ENCODE measurements at places on chromosomes 2 and 18.

DNA sequence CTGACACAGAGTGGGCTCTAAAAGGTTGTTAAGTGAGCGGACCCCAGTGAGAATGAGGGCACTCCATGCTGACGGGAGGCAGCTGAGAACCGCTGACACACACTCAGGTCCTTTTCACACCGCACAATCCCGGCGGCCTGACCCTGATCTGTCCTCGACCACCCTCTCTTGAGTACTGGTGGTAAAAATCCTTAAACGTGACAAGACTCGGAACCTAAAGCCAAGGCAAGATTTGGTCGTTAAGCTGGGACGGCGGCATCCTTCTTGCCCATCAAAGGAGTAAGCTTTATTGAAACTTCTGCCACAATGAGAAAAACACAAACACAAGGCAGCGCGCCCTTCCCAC, 569 bp downstream of the TMX3 start:
- DNase-seq: no peak

DNA sequence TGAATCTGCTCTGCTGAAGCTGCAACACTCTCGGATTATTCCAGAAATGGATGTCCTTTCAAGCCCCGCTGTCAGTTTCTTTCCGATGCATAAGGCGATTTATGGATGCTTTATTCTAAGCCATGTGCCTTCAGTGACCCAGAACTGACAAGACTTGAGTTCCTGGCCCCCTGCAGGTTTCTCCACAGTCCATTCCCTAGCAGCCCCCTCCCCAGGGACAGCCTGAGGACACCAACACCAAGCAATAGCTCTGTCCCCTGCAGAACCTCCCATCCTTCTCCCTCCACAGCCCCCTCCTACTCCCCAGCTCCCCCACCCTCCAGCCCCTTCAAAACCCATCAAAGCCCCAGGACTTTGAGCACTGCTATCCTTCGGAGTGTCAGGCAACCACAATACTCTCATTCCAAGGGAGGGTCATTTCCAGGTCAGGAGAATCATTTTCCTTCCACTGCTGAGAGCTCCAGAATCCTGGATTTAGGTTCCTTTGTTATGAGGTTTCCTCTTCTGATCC, 24.6 kb upstream of the SPP2 start:
- DNase-seq: no peak

GRCh38 chr2:187215532-187216240, 232.4 kb downstream of the CALCRL start:
- DNase-seq: no peak

DNA sequence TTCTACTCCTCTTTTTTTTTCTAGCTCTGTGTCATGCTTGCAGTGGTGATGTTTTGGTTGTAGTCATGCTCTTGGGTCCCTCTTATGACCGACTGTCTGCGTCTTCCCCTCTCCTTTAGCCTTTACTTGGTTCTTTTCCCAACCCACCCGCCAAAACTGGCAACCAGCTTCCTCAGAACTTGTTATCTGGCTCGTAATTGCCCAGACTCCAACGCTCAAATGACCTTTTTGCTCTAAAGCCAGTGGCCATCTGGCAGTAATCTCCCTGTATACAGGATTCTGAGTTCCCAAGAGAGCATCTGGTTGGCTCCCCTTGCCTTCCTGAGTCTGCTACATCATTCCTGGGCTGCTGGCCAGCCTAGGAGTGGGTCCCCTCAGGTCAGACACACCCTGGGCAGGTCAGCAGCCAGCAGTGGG, 147.2 kb downstream of the MGAT5 start:
- DNase-seq: no peak

- no peak for DNase-seq
Measured at GRCh38 chr2:29821591-29821990, 99.8 kb downstream of the ALK start.

DNA sequence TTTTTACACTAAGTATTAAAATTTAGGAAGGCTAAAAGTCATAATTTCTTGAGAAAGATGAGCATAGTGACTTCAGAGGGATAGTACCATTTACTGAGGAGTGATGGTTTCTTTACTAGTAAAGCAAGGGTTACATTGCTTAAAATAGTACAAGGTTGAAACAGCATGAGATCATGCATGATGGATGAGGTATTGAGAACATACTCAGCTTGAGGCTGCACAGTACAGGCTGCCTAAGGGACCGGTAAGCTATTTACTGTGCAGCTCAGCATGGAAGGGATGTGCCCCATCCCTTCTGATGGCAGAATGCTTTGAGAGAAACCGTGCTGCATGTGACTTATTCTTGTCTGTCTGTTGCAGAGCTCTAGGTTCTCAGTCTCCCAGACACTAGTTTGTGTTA, 122.1 kb downstream of the EML6 start:
- no peak for DNase-seq

DNA sequence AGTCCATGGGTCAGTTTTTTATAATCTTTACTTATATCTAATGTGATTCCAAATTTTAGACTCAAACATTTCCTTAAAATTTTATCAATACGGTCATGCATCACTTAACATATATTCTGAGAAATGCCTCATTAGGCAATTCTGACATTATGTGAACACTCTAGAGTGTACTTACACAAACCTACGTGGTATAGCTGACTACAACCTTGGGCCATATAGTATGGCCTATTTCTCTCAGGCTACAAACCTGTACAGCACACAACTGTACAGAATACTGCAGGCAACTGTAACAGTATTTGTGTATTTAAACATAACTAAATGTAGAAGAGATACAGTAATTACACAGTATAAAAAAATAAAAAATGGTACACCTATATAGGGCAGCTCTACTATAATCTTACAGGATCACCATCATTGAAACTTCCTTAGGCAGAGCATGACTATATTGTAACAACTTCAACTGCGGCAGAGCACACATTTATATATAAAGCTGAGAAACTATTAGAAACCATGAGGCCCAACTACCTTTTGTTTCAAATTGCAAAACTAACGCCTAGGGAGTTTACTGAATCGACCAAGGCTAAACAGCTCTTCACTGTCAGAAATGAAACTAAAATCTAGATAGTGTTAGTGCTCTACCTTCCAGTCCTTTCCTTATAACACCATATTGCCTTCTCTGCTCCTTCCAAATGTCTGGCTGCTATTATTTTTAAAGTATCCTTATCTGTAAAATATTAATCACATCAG, 6.9 kb downstream of the YES1 start:
- DNase-seq: no peak

GRCh38 chr2:172373766-172374165, 53.6 kb upstream of the ITGA6 start:
- no peak for DNase-seq

DNA sequence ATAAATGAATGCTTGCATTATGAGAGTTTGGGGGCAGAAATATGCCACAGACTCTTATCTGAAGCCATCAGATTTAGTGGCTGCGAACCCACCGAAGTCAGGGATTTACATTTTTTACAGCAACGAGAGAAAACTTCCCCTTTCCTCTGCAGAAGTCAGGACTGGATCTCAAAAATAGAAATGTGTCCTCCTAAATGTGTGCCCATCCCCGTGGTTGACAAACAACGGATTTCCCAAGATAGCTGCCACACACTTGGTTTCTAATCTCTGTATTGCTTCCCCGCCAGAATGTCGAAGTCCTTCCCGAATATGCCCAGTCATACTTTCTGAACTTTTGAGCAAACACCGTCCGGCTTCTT, 879 bp upstream of the ADAM23 start:
- no peak for DNase-seq

DNA sequence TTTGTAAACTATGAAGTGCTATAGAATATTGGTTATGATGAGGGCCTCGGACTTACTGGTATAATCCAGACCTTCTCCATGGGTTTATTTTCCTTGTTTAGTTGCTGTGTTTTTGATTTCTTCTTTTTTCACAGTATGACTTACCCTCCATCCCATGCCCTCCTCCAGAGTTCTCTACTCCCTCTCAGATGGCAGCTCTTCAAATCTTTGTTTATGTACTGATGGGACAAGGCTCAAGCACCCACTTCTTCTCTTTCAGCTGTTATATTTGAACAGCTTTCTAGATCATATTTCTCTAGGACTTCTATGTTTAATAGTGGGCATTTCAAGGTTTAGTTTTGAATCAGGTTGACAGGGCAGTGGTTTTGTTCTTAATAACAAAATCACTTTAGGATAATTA, 43.9 kb downstream of the CLIP4 start:
- DNase-seq: no peak

GRCh38 chr2:196182439-196183171, 11.2 kb upstream of the STK17B start:
- peak; percentile 50 for DNase-seq

GRCh38 chr2:231387904-231388724, 7.4 kb upstream of the B3GNT7 start:
- DNase-seq: no peak

DNA sequence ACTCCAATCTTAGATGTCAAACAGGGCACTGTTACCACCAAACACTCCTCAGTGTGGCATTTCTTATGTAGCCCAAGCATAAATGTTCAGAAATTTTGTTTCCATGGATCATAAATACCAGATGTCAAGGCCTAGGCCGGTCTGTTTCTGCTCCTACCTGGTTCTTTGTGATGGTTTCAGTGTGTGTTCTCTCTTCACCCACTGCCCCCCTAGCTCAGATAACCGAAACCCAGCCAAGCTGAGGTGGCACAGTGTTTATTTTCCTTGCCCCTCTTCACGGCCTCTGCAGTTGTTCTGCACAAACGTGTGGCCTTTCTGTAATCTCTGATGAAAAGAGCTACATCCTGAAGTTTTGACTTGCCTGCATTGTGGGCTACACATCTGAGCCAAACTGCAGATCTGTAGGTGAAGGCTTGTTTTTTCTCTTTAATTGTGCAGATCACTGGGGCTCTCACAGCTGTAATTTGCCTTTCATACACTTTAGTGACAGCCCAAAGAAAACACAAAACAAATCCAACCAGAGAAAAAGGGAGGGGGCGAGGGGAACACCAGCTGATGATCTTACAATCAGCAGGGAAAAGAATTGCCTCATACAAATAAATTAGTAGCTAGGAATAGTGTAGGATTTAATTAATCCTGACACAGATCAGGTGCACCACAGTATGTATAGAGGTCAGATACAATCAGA, 99.1 kb downstream of the NRP2 start:
- no peak for DNase-seq

GRCh38 chr2:85785027-85785822, 31.4 kb downstream of the ATOH8 start:
- DNase-seq: no peak

DNA sequence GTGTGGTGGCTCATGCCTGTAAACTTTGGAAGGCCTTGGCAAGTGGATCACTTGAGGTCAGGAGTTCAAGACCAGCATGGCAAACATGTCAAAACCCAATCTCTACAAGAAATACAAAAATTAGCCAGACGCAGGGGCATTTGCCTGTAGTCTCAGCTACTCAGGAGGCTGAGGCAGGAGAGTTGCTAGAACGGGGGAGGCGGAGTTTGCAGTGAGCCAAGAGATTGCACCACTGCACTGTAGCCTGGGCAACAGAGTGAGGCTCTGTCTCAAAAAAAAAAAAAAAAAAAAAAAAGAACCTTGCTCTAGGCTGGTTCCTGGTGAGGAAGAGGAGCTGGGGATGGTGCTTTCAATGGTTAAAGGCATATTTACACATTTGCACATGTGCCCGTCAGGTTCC, 129.4 kb downstream of the LYPD6B start:
- DNase-seq: peak; percentile 25

GRCh38 chr2:95349568-95350322, 52.6 kb downstream of the KCNIP3 start:
- no peak for DNase-seq

DNA sequence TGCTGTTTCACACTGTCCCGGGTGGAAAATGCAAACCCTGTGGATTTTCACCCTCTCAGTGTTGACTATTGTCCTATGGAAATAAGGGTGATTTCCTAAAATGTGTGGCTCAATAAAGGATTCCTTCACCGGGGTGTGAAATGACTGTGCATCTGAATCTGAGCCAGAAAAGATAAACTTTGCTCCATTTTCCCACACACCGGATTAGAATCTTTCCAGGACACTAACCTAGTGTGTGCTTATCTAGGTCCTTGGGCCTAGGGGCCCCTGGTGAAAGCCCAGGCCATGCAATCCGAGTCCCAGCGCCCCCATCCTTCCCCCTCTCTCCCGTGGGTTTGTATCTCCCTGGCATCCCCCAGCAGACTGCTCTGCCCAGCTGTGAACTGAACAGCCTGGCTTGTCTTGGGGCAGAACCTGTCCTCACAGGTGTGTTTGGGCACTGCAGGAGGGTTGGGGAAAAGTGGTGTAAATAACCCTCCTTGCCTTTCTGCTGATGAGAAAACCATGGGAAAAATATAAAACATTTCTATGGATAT, 17.3 kb downstream of the KLHL29 start:
- DNase-seq: no peak

GRCh38 chr18:25314838-25315190, 37.2 kb downstream of the ZNF521 start:
- DNase-seq: no peak

Measured in CD4-positive, alpha-beta T cell treated with Interleukin-1 beta for 1 hour (primary cell).